ENCODE measurements at places on chromosomes 4 and X.

GRCh38 chrX:43479850-43480249 is 176.2 kb upstream of the MAOA start:
- DNase-seq = no peak

GRCh38 chr4:845233-845835 is 19.4 kb upstream of the CPLX1 start:
- no peak for DNase-seq

DNA sequence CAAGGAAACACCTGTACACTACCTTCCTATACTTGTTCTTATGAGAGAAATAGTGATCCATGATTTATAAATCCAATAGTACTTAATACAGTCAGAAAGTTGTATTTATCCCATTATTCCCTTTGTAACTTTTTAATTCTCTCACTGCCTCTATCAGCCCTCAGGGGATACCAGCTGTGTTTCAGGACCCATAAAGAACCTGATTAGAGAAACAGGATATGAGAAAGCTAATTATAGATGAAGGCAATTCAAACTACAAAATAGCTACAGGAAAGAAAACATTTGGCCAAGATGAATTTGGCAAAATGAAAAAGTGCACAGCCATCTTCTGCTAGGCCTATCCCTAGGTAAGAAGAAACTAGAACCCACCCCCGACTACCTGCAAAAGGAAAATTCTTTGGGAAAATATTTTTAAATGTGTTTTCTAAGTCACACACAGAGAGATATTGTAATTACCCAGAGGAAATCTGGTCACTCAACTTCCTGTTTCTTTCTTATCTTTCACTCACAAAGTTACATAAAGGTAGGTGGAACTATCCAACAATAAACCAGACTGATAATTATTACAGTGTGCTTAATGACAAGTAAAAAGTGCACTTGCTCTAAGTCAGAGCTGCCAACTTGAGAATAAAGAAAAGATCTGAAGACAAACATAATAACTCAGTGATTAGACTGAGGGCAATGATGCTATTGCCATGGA is 836.5 kb upstream of the HTR2C start:
- no peak for DNase-seq

DNA sequence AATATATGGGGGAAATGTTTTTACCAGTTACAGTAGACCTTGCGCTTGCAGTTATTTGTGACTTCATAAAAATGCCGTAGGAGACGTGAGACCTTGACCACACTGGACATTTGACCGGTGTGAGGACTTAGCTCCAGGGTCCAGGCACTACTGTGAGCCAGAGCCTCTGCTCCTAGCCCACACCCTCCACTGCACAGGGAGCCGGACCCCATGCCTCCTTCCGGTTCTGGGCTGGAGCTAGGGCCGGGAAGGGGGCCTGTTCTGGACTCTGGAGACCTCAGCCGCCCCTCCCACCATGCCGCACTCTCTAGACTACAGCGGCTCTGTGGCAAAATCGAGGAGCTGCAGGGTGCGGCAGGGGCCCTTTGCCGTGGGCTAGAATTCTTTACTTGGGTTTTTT is 5.3 kb downstream of the PCGF3 start:
- DNase-seq = no peak

DNA sequence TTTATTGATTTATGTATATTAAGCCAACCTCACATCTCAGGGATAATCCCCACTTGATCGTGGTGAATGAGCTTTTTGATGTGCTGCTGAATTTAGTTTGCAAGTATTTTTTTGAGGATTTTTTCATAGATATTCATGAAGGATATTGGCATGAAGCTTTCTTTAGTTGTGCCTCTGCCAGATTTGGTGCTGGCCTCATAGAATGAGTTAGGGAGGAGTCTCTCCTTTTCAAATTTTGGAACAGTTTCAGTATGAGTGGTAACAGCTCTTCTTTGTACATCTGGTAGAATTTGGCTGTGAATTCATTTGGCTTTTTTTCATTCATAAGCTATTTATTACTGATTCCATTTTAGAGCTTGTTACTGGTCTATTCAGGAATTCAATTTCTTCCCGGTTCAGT is 197.2 kb upstream of the NDST4 start:
- no peak for DNase-seq

DNA sequence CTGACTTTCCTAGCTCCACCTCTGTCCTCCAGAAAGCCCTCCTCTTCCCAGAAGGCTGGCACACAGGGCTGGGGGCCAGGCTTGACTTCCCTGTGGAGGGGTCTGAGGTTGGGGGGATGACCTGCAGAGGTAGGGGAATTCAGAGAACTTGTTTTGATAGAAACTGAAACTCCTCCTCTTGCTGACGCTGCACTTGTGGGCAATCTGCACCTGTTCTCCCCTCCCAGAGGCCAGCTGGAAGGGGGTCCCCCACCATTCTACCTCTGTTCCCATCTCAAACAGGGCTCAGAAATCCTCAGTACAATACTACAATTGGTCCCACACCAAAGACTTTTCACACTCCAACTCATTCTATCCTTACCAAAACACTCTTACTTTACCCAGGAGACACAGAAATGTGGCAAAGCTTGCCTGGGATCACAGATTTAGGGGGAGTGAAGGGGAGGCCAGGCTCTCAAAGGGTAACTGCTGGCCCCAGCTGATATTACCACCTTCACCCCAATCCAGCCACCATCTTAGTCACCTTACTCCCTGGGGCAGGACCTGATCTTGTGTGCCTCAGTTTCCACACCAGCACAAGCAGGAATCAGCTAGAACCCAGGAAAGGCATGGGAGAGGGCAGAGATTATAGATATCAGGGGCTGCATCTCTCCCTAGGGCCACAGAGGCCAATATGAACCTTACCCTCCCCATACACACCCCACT is 18.5 kb downstream of the OTUD5 start:
- DNase-seq = no peak

Data from CD14-positive monocyte (primary cell).